Progenitor cell of endocrine pancreas (in vitro differentiated cells): ENCODE measurements at places on chromosomes 7 and 10.

DNA sequence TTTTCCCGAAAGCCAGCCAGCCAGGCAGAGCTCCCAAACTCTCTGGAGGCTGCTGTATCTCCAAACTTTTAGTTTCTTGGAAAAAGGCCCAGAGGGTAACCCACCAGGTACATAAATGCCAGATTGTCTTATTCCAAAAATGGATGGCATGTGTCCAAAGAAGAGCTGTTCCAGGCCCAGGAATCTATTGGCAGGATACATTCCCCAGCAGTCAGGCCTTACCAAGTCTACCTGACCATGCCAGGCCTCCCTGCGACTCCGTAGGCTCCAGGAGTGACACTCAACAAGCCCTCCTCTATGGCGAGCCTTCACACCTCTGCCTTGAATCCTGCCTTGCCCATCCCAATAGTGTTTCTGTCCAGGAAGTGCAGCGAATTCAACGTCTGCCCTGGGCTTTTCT, 95.6 kb downstream of the GRB10 start:
- DNase-seq: no peak

DNA sequence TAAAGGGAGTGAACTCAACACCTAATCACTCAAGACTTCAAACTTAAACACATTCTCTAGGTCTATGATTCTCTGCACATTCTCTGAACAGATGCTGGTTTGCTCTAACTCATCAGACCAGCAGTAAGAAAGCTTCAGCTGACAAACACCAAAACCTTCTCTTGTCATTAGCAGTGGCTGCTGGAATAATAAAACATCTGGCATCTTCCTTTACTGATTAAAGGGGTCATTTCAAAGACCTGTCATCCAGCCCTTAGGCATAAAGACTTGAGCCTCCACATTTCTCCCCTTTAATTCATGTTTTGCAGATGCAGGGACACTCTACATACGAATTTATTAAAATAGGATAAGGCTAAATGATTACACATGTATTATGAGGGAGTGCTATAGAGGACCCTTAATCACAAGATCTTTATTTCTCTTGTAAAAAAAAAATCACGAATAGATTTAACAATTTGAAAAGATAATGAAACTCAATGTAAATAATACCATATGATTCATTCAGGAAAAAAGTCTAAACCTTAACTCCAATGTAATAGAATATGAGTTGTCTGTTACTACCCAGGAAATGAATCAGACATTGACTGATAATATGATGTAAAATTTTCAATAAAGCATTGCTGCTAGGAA, 152.4 kb upstream of the GNAI1 start:
- no peak for DNase-seq

GRCh38 chr7:108322925-108323832, 133.1 kb downstream of the NRCAM start:
- DNase-seq: no peak

GRCh38 chr7:128379900-128380479, 18.5 kb upstream of the PRRT4 start:
- DNase-seq: no peak

GRCh38 chr10:23172429-23173213, 19.5 kb upstream of the PTF1A start:
- DNase-seq: no peak

DNA sequence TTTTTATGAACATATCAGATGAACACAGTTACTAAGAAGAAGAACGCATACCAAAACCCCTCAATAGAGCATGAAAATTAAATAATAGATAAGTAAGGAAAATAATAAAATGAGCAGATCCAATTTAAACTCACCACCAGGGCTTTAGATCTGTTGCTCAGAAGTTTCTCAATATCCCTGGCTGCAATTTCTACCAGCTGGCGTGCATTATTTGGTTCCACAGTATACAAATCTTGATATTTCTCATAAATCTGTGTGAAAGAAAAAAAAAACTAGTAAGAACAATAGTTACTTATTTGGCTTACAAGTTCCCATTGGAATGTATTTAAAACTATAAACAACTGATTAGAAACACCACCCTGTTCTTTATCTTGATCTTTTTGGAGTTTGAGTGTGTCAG, 108.6 kb downstream of the CACNA2D1 start:
- no peak for DNase-seq

GRCh38 chr10:3278771-3279170, 106.2 kb upstream of the PITRM1 start:
- DNase-seq: no peak

GRCh38 chr7:95602421-95602820, 6.1 kb upstream of the PDK4 start:
- no peak for DNase-seq

- no peak for DNase-seq
Observed at GRCh38 chr10:62817121-62817765, 1.1 kb upstream of the EGR2 start.

DNA sequence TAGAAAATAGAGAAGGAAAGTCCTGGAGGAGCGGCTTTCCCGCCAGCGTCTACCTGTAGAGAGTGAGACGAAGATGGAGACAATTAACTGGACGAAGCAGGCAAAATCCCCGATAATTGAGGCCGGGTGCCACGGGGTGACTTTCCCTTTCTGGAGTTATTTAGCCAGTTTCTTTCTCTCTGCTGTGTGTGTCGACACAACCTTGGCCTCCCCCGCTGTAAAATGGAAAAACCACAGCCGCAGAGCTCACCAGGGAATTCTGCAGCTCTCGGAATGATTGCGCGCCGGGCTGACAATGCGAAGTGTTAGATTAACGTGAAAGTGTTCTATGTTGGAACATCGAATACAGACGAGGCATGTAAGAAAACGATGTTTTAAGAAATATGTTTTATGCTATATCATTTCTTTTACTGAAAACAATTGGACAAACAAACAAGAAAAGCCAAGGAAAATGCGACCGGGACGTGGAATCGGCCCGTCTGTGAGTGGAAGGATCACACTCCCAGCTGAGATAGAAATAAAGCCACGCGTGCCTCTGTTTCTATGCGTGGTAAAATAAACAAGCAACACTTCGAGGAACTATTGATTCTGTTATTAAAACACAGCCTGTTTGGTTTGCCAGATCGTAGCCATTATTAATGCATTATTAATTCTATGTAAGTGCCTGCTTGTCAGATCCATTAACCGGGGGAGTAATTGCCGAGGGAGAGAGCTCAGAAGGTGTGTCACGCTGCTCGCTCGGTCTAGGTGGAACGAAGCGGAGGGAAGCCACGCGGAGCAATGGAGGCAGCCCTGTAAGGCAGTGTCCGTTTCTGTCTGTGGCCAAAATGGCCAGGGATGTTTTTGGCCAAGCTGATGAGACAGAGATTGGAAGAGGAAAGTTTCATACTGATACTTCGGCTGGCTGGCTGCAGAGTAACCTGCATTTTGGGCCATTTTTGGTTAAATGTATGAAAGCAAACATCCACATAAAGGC, 129.4 kb downstream of the DNAJB6 start:
- DNase-seq: no peak

GRCh38 chr7:50727711-50728110, 55.0 kb downstream of the GRB10 start:
- DNase-seq: no peak

GRCh38 chr10:115606741-115607140, 513.6 kb downstream of the ATRNL1 start:
- no peak for DNase-seq

DNA sequence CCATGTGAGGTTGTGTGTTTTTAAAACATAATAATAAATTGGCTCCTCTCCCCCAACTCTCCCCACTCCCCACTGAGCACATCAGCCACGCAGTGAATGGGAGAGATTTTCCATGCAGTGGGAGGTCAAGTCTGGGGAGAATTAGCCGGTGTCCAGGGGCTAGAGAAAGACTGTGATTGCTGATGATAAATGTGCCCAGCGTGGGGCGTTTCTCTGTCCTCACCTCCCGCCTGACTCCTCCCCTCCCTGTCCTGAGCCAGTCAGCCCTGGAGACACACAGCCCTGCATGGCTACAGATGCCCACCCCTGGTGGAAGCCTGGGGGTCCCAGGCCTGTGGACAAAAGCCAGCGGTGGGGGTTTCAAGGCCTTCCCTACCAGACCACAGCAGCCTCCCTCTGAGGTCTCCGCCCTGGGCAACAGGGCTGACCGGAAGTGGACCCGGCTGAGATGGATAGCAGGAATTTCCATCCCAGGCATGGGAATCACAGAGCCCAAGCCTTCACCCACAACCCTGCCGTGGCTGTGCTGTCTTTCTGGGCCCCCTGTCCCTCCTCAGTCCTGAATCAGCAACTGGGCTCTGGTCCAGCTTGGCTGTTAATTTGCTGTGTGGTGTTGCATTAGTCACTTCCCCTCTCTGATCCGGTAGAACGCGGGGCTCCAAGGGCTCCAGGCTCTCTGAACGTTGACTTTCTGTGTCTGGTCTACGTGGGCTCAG, 46.8 kb upstream of the SLC29A3 start:
- DNase-seq: no peak

DNA sequence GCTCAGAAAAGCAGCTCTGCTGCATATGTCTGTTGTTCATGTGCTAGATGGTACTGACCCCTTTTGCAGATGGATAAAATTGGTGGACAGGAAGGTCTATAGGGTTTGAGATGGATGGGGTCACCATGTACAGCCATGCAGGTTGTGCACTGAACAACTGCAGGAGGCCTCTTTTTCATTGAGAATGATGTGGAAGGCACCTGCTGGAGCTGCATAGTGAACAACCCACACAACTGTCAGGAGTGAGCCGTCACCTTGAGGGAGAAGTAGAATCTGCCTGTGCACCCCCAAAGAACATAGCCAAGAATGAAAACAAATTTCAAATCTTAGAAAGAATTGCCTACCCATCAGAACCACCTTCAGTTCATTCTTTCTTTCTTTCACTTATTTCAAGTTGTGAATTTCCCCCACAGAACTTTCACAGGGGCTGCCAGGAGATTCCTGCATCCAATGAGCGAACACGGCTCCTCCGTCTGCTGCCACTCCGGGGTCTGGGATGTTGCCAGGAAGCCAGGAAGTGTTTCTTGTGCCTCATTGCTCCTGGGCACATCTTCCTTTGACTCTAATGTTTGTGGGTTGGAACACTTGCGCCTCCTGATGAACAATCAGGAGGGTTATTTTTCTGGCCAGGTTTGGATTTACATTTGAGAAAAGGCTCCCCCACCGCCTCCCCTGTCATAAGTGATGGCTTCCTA, 53.7 kb upstream of the DOCK1 start:
- DNase-seq: peak; percentile 1

DNA sequence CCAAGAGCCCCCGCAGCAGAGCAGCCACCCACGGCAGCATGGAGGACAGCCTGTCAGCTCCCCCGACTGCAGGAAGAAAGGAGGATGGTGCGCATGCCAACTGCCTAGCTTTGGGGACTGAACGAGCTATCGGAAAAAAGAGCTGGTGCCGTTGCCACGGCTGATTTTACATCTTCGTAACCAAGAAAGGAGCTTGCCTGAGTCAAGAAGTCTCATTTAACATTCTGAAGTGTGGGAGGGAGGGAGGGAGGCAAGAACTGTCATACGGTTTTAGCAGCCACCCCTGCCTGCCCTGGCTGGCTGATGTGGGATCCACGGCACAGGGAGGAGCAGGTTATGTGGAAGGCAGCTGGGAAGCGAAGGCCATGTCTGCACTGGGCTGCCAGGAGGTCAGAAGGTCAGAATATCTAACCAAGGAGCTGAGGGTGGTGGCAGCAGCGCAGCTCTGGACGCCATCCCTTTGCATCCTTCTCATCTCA, 74.7 kb upstream of the CAMK2B start:
- DNase-seq: no peak

DNA sequence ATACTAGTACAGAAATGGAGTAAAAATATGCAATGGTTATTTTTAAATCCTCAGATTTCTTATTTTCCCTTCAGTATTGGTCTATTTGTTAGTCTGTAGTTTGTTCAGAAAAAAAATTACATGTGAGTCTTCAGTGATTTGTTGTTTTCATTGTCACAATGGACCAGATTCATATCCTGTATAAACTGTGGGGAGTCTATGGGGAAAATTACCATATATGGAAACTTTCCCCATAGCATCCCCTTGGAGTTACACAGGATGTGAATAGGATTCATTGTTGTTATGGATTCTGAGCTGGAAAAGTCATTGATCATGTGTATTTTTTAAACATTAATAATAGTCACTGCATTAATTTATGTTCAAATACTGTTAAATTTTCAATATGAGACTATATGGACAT, 72.6 kb downstream of the ST7 start:
- DNase-seq: no peak

GRCh38 chr10:24723788-24724380, at the start of gene ARHGAP21:
ARHGAP21 (minus strand) TSS chr10:24723887; CDS start chr10:24721899, 1,988 bp downstream.
- DNase-seq: peak; percentile 35

DNA sequence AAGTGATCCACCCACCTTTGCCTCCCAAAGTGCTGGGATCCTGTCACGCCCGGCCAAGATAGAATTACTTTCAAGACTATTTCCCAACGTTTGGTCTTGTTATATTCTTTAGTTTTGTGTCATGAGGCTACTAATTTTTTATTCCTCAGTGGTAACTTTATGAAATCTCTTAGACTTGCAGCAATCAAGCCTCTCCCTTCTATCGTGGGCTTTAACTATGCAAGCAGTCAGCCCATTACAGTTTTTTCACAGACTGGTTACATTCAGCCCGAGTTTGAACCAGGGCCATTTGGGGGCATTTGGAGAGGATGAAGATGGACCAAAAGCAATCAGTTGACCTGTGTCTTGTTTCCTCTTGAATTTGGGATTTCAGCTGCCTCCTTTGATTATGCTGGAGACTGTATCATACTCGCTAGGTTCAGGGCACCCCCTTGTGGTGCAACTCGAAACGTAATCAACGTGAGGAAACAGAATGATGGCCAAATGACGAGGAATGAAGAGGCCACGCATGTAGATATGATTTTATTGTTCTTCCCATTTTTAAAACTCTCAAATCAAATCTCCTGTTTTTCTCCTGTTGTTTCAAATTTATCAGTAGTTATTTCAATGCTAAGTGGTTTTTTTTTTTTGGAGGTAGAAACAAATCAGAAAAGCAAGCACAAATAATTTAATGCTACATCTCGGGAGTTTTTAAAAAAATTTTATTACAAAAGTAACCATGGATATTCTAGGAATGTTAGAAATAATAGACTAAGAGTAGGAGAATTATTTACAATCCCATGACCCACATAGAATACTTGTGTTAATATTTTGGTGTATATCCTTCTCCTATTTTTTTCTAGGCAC, 151.6 kb downstream of the KIAA1217 start:
- DNase-seq: peak; percentile 43

GRCh38 chr10:71394926-71395562, 1.7 kb upstream of the CDH23 start:
- no peak for DNase-seq

- no peak for DNase-seq
Observed at GRCh38 chr7:116734710-116735109, 62.7 kb downstream of the MET start.

GRCh38 chr7:142739923-142740492, 9.3 kb upstream of the PRSS1 start:
- DNase-seq: no peak
